H4 (cell line): ENCODE measurements at places on chromosomes 7 and 10. TPM values are rescaled to one million over a fixed set of nuclear protein-coding genes. Genes with fewer than 3 reads are reported as not detected.

Gene NAT16
- not detected in 2 replicates for total RNA-seq

Gene C10orf62
- total RNA-seq, result not detected in 2 replicates

Gene TEX36
- total RNA-seq, result not detected in 2 replicates

Gene SLC26A3
- not detected in 2 replicates for total RNA-seq

Gene NPSR1
- total RNA-seq, result not detected in 2 replicates

Gene LRRD1
- 0.12 TPM in 1 of 2 replicates, not detected in the other for total RNA-seq

Gene ADRA2A
- total RNA-seq, result not detected in 2 replicates

Gene PAX4
- not detected in 2 replicates for total RNA-seq

Gene EVX1
- total RNA-seq, result not detected in 2 replicates

Gene ADRB1
- 1.1 and 1.9 TPM in 2 replicates for total RNA-seq

Gene LDB3
- total RNA-seq, result 0.08 and 0.16 TPM in 2 replicates

- DNase-seq, result no peak
These were observed 18.8 kb downstream of the CDC123 start for GRCh38 chr10:12214763-12215218.

- DNase-seq, result no peak
These were observed 73.2 kb upstream of the DGKI start for GRCh38 chr7:137919987-137920386.

DNA sequence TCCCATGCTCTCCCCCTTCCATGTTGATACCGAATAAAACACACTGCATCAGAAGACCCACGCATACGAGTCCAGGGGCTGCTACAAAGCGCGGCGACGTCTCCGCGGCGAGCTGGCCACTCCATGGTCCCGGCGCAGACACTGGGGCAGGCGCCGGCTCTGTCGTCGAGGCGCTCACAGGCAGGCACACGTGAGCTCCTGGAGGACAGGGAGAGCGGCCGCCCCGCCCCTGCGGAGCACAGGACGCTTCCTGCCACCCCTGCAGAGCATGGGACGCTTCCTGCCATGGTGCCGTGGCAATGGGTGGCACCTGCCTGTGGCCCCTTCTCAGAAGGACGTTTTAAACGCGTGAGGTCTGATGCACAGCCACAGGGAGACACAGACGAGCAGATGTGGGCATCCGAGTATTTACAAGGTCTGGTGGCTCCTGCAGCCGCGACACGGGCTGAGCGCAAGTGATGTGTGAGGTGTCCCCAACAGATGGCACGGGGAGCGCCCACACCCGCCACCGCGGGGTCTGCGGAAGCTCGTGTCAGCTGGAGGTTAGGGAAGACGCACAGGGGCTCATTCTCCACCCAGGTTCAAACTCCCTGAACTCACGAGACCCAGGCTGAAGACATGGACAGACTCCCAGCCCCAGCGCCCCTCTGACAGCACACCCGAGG is 21.4 kb upstream of the GPR146 start:
- no peak for DNase-seq

- DNase-seq, result no peak
These were observed 76.9 kb downstream of the PRKCQ start for GRCh38 chr10:6503171-6503570.

- no peak for DNase-seq
These were observed 3.4 kb downstream of the GPR15LG start for GRCh38 chr10:84176836-84177474.

DNA sequence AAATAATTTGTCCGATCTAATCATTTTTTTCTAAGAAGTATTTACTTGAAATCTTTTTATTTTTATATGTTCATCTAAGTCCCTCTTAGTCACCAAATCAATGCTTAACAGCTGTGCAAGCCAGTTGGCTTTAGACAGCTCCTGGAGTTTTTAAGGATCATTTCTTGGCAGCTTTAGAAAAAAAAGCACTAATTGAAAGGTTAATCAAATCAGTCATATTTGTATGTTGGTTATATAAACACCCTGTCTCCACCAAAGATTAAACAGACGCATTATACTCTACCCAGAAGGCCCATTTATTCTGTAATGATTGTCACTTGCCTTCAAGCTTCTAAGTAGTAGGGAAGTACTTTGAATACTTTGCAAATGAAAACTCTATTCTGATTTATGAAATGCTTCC is 60.2 kb downstream of the PAXIP1 start:
- no peak for DNase-seq

DNA sequence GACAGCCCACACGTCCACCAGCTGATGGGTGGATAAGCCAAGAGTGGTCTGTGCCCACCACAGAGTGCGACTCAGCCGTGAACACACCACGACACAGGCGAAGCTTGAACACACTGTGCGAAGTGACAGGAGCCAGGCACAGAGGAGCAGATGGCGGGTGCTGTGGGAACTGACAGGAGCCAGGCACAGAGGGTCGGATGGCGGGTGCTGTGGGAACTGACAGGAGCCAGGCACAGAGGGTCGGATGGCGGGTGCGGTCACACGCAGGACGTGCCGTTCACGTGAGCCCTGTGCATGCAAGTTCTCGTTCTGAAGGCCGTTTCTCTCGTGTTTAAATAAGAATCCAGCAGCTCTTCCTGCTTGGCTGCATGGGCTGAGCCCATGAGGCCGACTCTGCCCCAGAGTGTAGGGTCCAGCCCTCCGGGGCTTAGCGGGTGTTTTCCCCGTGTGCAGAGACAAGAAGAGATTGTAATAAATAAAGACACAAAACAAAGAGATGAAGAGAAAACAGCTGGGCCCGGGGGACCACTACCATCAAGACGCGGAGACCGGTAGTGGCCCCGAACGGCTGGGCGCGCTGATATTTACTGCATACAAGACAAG is 5.9 kb upstream of the ADAP1 start:
- no peak for DNase-seq

DNA sequence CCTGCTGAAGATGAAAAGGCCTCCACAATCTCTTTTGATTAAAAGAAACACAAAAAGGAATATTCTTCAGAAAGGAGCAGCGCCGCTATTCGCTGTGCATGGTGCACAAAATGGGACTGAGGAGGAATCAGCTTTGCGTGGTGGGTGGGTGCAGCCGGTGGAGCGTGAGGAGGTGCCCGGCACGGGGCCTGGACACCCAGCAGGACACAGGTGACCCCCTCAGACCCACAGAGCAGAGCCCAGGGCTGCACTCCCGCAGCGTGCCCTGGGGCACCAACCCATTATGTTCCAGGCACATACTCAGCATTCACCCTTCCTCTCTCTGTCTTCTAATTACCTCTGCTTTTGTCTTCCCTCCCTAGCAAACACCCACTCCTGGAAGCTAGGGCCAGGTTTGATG is 238.0 kb upstream of the PPP2R2D start:
- no peak for DNase-seq

DNA sequence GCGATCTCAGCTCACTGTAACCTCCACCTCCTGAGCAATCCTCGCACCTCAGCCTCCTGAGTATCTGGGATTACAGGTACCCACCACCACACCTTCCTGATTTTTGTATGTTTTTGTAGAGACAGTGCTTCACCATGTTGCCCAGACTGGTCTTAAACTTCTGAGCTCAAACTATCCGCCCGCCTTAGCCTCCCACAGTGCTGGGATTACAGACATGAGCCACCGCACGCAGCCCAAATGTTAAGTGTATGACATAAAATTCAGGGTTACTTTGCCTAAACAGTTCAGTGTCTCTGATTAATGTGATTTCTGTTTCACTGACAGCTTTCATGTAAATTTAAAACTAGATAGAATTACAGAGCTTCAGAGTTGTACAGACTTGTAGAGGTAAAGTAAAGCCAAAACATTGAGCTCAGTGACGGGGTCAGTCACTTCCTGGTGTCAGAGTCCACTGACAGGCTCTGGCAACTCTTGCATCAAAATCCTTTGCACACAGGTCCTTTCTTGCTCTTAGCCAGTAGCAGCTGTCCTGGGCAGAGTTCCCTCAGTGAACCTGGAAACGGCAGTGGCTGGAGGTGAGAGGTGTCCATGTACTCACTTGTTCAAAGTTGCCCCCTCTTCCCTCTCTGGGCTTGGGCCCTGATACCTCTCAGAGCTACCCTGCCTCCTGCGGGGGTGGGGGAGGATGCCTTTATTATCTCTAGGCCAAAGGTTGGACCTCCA is 33.7 kb downstream of the MGMT start:
- DNase-seq, result no peak

DNA sequence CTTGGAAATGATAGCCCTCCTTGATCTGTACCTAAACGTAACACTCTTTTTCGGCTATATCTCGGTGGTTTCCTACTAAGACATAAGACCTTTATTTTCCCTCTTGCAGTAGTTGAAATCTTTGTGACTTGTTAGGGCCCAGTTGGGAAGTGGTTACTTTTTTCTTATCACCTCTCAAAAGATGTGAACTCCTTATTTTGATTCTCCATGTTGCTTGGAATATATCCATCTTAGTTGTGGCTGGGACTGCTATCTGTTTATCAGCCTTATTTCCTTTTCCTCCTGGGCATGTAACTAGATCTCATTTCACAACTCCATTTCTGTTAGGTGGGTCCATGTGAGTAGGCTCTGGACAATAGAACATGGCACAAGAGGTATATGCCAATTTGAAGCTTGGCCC is 4.1 kb upstream of the CPED1 start:
- no peak for DNase-seq

DNA sequence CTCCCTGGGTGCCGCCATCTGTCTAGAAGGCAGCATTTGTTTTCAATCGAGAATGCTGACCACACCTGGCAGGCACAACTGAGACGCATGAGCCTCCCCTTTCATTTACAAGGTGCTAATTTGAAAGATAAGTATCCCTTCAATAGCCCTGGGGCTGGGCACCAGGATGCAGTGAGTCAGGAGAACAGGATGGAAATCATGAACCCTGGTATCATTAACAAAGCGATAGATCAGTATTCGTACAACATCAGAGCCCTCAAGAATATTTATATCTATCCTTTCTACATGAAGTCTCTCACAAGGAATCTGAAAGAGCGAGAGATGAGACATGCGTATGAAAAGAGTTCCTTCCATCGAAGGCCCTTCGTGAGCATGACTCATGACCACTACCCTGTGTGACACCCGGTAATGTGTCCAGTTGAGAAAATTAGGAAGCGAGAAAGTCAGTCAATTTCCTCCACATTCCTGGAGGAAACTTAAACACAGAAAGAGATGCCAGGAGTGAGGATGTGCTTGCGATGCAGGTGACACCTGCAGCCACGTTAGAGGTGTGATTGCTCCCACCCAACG is 123.1 kb upstream of the PITRM1 start:
- DNase-seq, result no peak

DNA sequence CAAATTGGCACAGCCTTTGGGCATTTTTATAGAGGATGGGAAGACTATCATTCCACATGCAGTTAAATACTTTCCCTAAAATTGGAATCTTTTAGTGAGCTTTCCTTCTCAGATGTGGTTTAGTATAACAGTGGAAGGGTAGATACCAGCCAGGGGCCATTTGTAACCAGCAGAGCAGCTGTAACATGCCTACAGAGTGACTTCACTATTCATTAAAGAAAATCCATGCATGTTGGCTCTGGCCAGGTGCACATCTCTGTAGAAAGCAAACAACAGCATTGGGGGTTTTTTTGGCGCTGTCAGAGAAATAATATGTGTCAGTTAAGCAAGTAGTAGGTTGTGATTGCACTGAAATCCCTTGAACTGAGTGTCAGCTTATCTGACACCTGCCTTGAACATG is 115.6 kb downstream of the LHFPL3 start:
- DNase-seq, result no peak

GRCh38 chr10:65348637-65349036 is 1577.2 kb upstream of the LRRTM3 start:
- DNase-seq, result no peak

DNA sequence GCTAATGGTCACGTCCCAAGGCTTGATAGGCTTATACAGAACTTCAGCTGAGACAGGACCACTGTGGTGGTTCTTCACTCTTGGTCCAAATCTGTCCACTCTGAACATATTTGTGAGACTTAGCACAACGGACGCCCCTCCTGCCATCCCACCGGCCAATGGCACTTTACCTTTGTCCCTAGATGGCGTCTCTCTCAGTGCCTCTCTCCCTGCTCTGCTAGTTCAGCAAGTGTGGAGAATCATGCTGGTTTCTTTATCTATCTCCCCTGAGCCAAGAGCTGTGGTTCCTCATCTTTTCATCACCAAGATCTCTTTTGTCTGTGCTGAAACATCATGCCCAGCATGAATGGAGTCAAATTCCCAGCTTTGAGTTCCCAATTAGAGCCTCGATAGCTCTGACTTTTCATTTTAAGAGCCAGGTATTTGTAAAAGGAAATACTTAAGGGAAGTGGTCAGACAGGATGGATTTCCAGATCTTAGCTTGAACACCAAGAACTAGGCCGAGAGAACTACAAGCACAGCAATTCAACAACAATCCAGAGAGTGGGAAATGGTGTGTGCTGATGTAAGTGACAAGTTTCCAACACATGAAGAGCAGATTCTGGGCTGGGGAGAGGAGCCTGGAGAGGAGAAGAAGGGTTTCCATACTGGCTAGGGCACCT is 69.5 kb downstream of the ZNF800 start:
- DNase-seq, result no peak

- no peak for DNase-seq
These were observed 130.8 kb downstream of the PAXIP1 start for GRCh38 chr7:154871928-154872750.

- DNase-seq, result peak; percentile 57
These were observed 7.9 kb downstream of the MTURN start for GRCh38 chr7:30142710-30143109.

- peak; percentile 52 for DNase-seq
These were observed 516.4 kb downstream of the PCDH15 start for GRCh38 chr10:54284526-54285193.

DNA sequence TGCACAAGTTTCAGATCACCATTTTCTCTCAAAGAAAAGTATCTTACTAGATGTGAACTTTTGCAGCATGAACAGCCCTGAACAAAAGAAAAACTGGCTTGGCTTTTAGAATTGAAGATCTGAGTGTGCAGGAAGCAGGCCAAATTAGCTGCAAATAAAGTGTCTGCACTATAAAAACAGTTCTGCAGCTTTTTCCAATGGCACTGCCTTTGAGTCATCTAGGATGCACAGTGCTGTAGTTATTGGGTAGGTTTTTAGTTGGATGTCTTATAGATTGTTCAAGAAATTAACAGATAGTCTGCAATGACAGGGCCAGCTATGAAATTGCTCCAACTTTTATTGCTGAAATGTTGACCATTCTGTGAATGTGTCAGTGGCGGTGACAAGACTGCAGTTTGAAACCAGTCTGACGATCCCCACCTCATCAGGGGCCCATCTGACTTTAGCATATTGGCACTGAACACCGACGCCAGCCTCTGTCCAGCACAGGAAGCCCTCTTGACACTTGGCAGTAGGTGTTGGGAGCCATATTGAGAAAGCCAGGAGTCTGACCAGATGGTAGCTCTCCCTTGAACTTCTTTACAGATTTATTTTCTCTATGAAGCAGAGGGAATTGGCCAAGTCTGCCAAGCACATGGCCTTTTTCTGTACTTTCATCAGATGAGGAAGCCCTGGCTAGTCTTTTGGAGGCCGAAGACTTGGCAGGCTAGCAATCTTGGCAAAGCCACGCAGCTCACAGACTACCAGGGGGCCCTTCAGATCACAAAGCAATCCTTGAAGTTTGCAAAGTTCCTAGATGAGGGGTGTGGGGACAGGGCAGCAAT is 490.6 kb downstream of the NEBL start:
- DNase-seq, result no peak

GRCh38 chr7:5238500-5238899 is 44.2 kb upstream of the SLC29A4 start:
- no peak for DNase-seq
